Muscle of back (tissue), 13 donors: ENCODE measurements at places on chromosomes 13 and 19.

GRCh38 chr13:20451397-20451796 is 74.3 kb downstream of the CRYL1 start:
- DNase-seq: no peak

DNA sequence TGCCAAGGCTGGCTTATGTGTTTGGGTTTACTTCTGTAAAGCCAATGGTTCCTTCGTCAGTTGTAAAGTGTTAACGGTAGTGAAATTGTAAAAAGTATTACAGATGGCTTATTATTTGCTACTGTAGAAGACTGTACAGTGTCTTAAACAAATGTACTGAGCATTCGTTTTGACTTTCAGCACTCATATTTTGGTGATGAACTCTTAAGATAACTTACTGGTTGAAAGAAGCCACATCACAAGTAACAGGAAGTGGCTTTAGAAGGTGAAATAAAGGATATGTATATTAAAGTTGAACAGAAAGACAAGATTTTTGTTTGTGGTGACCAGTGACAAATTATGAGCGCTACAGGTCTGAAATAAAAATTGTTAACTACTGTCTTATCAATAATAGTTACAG is 64.2 kb downstream of the URI1 start:
- DNase-seq: no peak

GRCh38 chr13:24407844-24408243 is 98.5 kb downstream of the C1QTNF9 start:
- no peak for DNase-seq

DNA sequence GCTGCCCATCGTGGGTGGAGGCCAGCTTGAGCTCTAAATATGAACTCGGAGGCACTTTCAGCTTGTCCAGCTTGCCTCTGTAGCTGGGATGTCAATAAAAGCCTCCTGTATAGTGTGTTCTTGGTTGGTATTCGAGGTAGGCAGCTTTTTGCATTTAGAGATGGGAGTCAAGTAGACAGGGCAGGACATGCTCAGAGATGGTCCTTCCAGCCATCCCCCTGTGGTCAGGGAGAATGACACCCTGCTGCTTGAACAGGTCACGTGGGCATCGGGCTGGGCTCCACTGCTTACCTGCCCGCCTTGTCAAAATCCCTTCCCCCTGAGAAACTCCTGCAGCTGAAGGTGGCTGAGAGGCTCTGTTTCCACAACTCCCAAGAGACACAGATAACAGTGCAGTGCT is 302.5 kb downstream of the ZNF536 start:
- no peak for DNase-seq
